ENCODE measurements at places on chromosomes 1 and 21. TPM values are rescaled to one million over a fixed set of nuclear protein-coding genes. Genes with fewer than 3 reads are reported as not detected.

The TNFRSF25 gene
- total RNA-seq: 26.3 TPM

The FAM3B gene
- total RNA-seq: 2.5 TPM

The CHODL gene
- 1.6 TPM for total RNA-seq

The ELAVL4 gene
- 1.4 TPM for total RNA-seq

- no peak for DNase-seq
These were observed 147.9 kb downstream of the LRRC40 start for GRCh38 chr1:70057500-70057899.

DNA sequence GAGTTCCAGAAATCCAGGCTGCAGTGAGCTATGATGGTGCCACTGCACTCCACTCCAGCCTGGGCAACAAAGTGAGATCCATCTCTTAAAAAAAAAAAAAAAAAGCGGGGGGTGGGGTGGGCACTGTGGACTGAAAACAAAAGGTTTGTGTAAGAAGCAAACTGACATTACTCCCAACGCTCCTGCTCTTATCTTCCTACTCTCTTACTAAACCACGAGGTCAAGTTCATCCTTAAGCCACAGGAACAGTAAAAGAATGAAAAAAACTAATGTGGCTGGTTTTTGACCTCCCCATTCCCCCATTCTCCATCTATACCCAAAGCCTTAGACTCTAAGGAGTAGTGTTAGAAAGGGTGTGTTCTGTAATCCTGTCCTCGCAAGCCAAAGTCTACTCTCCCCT is 30.8 kb downstream of the TFAP2E start:
- no peak for DNase-seq

DNA sequence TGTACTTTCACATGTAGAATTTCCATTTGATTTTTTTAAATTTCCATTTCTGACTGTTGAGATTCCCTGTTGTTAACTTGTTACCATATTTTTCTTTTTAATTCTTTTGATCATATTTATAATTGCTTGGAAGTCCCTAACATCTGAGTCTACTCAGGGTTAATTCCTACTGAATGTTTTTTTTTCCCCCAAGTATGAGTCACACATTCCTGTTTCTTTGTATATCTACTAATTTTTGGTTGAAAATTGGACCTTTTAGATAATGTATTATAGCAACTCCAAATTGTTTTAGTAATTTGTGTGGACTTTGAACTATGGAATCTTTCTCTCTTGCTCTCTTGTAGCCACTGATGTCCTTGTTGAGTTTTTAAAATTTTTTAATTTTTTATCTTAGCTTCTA is 54.6 kb downstream of the STXBP3 start:
- no peak for DNase-seq

DNA sequence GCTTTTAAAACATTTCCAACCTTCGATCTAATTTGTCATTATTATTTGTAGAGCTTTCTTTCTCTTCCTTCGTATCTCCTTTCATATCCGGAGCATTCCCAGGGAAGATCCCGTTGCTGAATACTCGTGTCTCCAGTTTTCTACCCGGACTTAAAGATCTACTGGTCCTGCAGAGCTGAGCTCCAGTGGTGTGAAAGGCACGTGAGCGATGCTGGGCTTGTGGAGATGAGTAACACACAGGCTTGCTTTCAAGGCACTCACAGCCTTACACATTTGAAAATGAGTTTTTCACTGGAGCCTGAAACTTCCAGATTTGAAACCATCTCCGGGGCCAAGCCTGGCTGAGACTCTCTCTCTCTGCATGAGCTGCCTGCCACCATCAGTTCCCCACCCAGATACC is 428.3 kb downstream of the KIF26B start:
- DNase-seq: no peak
